ENCODE measurements at places on chromosomes 1 and 21.
A peak's percentile ranks its signal among the peaks of the same experiment; 100 is the strongest.

GRCh38 chr1:9609998-9610397, 21.3 kb downstream of the TMEM201 start:
- no peak for DNase-seq

GRCh38 chr1:55974714-55975441, 604.5 kb downstream of the PLPP3 start:
- peak; percentile 21 for DNase-seq

DNA sequence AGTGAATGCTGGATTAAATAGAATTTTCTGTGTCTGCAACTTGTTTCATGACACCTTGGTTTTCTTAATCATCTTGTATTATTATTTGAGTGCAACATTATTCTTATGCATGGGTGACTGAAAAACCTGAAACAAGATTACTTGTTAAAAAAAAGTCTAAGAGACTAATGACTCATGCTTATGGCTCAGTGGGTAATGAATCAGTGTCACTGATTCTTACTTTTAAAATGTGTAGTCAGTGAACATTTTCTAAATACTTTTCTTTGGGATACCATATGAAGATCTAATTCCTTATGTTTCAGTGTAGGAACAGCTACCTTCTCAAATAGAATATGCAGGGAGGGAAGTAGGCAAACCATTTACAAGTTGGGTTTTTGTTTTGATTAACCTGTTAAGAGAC, 65.5 kb downstream of the PRKAA2 start:
- DNase-seq, result peak; percentile 18

- DNase-seq, result peak; percentile 50
These were observed 213.1 kb downstream of the HHAT start for GRCh38 chr1:210541680-210542358.

DNA sequence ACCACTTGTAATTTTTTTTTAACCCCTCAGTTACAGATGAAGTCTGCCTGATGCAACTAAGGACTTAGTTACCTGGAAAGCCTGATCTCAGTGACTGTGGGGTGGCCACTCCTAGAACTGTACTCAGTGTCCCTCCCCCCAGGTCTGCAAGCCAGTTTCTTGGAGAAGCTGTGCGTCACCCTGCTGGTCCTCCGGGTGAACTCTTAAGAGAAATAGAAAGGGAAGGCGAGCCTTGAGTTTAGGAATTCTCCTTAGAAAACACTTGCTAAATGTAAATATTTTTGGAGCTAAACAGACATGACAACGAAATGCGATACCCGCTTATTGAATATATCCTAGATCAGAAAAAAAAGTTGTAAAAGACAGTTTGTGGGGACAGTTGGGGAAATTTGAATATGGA, 730 bp downstream of the SLC16A4 start:
- DNase-seq, result peak; percentile 75

GRCh38 chr1:58919959-58920321, 136.1 kb upstream of the JUN start:
- DNase-seq, result no peak

DNA sequence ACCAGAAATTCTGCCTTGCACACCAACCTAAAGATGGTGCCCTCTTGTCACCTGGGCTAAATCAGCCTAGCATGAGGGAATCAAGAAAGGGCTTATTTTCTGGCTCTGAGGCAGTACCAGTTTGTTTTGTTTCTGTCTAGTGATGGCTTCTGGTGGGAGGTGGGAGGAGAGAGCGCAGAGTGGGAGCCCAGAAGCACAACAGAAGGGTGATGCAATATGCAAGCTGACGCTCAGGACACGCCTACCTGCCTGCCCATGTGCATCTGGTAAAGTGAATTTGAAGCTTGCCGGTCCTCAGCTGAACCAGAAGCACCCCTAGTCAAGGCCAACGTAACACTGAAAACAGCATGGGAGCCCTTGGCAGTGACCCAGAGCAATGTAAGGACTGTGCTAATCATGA, 138.4 kb upstream of the TIAM1 start:
- DNase-seq, result no peak

GRCh38 chr21:31647650-31648049, 11.8 kb upstream of the SOD1 start:
- no peak for DNase-seq

DNA sequence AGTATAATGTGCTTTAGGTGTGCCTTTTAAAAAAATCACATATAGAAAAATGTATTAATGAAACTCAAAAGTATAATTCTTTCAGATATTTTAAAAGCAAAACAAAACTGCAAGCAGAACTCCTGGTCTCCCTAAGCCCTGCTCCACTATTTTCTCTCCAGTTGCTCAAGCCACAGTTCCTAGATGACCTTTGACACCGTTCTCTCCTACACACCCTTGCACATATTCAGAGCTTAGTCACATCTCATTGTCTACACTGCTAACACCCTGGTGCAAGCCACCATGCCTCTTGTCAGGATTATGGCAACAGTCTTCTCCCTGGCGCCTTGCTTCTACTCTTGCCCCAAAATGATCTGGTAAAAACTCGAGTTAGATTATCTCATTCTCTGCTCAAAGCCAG, 50.2 kb upstream of the ROR1 start:
- no peak for DNase-seq

DNA sequence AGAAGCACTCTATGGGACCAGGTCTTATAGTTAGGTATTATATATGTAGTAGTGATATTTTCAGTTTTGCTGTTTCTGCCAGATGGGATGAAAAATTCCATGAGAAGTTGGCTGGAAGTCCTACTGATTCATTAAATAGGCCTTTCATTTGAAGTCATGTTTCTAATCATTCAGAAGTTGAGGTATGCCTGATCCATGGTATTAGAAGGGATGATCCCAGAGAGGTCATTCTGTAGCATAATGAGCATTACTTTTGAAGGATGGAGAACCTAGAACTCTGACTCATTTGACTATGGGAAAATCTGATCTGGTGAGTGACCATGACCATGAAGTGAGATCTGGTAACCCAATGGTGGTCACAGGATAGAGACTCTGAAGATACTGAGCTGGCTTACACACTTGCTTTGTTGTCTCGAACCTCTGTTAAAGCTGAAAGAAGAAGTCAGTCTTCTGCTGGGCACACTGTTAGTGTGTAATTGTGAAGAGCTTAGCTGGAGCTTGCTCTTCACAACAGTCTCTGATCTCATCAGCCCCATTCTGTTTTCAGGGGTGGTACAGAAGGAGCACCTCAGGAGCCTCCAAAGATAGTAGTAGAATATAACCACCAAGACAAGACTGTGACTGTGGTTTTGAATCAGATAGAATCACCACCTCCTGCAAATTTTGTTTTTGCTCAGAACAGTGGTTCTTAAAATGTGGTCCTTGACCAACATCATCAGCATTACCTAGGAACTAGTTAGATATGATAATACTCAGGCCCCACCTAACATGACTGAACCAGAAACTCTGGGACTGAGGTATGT, 9.0 kb downstream of the MGST3 start:
- DNase-seq, result no peak

DNA sequence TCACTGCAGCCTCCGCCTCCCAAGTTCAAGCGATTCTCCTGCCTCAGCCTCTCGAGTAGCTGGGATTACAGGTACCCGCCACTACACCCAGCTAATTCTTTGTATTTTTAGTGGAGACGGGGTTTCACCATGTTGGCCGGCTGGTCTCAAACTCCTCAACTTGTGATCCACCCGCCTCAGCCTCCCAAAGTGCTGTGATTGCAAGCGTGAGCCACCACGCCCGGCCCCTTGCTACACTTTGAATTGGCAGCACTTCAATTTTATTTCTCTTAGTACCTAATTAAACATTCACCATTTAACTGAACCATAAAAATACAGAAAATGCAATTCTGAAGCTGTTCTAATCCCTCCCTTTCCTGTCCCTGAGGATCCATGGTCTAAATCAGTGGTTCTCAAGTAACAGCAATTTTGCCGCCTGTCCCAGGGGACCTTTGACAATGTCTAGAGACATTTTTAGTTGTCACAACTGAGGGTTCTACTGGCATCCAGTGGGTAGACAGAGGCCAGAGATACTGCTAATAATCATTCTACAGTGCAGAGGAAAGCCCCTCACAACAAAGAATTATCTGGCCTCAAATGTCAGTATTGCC, 4.3 kb upstream of the BCL2L15 start:
- no peak for DNase-seq

DNA sequence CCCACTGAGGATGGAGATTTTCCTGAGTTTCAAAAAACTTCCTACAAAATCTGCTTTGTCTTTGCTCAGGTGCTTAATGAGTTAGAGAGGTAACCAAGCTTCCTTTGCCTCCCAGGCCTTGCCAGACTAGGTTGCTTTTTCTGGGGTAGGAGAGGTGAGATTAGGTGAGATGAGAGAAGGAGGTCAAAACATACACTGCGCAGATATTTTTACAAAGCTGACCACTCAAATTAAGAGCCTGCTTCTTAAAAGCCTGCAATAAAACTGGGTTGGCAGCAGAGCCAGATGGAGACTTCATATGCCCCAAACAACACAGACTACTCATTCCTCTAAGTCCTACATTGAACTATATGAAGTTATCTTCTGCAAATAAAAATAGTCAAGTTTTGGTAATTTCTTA, 352.5 kb downstream of the NUF2 start:
- DNase-seq, result no peak

GRCh38 chr1:91406773-91407389, 2.2 kb upstream of the HFM1 start:
- DNase-seq, result peak; percentile 20

DNA sequence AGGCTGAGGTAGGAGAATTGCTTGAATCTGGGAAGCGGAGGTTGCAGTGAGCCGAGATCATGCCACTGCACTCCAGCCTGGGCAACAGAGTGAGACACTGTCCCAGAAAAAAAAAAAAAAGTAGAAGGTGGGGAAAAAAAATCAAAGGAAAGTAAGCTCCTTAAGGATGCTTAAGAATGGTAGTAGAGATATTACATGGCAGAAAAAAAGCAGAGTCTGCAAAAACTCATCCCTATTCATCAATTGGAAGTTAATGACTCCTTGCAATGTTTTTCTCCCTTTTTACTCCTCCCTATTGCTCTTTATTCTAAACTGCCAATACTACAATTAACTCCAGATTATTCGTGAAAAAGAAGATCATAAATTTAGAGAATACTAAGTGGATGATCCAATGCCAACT, 23.4 kb downstream of the ENAH start:
- no peak for DNase-seq

- DNase-seq, result no peak
These were observed 243.0 kb upstream of the SGIP1 start for GRCh38 chr1:66290761-66291530.

- DNase-seq, result peak; percentile 24
These were observed 123.9 kb downstream of the PTBP2 start for GRCh38 chr1:96845464-96845863.

DNA sequence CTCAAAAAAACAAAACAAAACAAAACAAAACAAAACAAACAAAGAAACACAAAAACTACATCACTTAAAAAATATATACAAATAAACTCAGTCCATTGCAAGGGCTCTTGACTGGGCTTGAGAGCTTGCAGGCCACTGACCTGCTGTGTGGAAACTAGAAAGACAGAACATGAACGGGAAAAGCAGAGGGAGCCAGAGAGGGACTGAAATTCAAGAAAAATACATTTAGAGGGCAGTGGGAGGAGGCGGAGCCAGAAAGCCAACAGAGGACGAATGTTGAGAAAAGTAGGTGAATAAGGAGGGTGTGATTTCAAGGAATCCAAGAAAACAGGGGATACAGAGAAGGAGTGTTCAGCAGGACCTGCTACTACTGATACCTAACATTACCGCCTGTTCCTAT, 41.4 kb upstream of the PLA2G2C start:
- no peak for DNase-seq

DNA sequence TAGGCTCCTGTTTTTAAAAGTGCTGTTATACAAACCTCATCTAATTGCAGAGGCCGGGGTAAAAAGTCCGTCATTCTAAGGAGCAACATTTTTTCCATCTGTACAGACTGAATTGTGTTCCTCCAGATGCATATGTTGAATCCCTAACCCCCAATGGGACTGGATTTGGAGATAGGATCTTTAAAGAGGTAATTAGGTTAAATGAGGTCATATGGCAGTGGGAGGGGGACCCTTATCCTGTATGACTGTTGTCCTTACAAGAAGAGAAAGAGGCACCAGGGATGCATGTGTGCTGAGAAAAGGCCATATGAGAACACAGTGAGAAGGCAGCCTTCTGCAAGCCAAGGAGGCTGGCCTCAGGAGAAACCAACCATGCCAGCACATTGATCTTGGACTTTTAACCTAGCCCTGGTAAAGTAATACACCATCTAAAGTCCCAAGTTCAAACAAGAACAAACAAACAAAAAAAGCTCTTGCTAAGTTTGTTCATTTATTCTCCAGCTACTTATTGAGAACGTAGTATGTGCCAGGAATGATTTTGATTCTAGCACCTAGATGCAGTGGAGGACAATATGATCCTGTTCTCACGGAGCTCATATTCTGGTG, 352.4 kb downstream of the NTNG1 start:
- no peak for DNase-seq
